ENCODE measurements at places on chromosomes 6 and 20.
A peak's percentile ranks its signal among the peaks of the same experiment; 100 is the strongest.

DNA sequence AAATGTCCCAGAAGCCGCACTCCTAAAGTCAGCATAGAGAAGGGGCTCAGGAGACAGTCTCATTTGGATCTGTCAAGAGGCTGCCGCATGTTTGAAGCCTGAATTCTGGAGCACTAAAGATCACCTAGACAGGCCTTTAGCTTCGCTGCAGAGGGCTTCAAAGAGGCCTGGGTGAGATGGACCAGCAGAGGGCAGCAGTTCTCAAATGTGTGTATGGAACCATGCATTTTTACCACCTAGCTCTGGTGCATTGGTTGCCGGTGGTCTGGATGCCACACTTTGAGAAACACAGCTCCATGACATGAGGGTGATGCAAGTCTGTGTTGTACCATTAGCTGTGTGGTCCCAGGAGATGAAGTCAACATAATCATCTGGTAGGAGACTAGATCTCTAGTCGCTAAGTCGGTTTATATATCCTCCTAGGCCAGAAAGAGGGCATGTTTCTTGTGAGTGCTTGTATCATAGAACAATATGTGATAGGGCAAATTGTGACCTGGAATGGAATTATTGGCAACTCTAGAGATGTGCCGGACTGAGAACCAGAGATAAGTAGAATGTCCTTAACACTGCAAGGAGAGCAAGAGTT lies 64.8 kb downstream of the KIAA0319 start:
- DNase-seq: peak; percentile 50

- DNase-seq: no peak
Measured at GRCh38 chr20:62879275-62880146, 17.9 kb upstream of the TCFL5 start.

DNA sequence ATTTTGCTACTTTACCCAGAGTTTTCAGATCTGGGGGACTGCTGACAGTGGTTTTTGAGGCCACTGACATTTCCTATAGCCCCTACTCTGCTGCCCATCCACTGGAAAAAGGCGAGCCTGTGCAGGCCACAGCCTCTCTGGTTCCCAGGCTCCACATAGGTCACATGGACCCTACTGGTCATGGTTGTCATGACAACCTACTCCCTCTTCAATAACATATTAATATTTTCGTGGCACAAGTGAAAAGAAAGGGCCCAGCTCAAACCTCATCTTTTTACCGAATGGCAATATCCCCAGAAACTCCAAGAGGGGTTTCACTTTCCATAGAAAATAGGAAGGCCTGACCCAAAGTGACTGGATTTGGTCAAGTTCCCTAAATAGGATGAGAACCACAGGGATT lies 11.0 kb upstream of the FOXO3 start:
- DNase-seq: no peak

DNA sequence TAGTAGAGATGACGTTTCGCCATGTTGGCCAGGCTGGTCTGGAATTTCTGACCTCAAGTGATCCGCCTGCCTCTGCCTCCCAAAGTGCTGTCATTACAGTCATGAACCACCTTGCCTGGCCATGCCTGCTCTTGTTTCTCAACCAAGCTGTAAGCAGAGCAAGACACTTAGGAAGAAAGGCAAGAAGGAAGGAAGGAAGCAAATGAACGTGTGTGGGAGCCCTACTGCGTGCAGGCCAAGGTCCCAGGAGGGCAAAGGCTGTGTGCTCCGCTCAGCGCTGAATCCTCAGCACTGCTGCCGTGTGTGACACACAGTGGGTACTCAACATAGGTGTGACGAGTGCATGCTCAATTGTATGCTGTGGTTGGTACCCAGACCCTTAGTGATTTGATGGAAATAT lies 47.4 kb downstream of the SULF2 start:
- DNase-seq: no peak

- peak; percentile 5 for DNase-seq
Measured at GRCh38 chr6:16049168-16049567, 79.7 kb upstream of the MYLIP start.

DNA sequence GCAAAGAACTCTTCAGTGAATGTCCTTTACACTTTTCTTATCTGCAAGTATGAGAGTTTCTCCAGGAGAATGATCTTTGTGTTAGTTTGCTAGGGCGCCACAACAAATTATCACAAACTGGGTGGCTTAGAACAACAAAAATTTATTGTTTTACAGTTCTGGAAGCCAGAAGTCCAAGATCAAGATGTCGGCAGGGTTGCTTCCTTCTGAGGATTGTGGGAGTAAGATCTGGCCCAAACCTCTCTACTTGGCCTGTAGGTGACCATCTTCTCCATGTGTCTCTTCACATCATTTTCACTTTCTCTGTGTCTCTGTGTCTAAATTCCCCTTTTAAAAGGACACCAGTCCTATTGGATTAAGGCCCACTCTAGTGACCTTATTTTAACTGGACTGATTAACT lies 103.0 kb downstream of the ADTRP start:
- DNase-seq: peak; percentile 4

- DNase-seq: no peak
Measured at GRCh38 chr6:52537001-52537753, 39.7 kb downstream of the TRAM2 start.

- no peak for DNase-seq
Measured at GRCh38 chr20:57803508-57804005, 93.7 kb upstream of the PMEPA1 start.

DNA sequence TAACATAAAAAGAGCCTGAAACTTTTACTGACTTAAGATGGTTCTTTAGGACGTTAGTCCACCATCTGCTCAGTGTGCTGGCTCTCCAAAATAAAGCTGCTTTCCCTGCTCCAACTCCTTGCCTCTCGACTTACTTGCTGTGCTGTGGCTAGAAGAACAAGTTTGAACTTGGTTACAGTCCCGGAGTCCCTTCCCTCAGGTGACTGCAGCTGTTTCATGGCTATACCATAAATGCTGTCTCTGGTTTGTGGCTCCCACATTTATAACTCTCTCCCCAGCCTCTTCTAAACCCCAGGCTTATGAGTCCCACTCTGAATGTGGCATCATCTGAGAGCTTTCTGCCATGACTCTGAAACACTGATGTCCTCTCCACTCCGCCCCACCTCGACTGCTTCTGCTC lies 306.4 kb upstream of the PRND start:
- no peak for DNase-seq

DNA sequence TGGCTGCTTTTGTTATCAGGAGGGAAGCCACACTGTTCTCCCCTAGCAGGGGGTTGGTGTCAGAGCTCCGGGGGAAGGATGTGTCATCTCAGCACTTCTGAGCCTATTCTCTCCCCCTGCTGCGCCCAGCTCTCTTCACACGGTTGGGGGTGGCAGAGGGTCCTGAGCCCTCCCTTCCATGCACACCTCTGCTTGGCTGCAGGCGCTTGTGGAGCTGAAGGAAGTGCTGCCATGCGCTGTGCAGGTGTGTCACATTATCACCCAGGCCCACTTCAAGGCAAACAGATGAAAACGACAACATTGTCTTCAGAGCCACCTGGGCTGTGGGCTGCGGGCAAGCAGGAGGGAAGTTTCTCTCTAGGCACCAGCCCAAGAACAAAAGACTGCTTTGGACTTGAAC lies 263.4 kb downstream of the BMP7 start:
- no peak for DNase-seq

DNA sequence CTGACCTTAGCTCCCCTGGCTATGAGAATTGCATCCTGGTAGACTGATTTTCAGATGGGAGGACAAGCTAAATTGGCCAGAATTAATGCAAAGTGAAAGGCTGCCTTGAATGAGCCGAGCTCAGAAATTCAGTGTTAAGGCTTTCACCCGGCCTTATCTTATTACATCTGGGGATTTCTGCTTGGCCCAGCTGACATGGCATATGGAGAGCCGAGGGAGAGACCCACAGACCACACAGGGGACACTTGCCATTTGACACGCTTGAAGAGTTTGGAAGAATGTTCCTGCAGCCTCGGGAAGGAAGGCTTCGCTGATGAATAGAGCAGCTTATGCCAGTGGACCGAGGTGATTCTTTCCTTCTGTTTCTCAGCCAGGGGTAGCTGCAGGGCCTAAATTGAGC lies 9.0 kb downstream of the MOCS3 start:
- DNase-seq: no peak

GRCh38 chr20:24353135-24353690 lies 116.2 kb upstream of the SYNDIG1 start:
- no peak for DNase-seq

GRCh38 chr6:132209351-132209750 lies 191.9 kb downstream of the MOXD1 start:
- peak; percentile 77 for DNase-seq

DNA sequence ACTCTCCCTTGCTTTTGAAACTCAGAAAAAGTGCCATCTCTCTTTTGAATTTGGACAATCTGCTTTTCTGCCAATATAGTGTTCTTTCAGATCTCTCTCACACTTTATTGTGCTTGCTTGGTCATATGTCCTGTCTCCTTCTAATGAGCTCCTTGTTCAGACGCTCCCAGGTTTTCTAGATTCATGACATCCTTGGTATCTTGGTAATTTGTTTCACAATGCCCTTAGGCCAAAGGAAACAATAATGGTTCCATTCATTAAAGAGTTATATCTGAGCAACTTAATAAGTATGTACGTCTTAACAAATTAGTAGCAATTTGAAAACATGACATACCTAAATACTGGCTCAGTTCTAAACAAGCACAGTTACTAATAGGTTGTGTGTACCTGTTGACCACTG lies 293.4 kb upstream of the SPTLC3 start:
- DNase-seq: no peak

DNA sequence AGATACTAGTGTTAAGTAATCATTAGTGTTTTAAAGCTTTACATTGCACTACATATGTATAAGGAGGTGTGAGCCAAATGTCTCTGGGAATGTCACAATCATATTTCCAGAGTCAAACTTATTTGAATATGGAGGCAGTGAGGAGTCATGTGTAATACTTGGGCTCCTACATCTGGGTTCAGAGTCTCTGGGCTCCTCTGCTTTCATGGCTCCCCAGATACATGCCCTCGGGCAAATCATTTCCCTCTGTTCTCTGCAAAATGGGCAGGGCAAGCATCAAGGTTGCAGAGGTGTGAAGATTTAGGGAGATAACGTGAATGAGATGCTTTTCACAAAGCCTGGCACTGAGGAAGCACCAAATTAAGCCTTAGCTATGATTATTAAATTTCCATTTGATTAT lies 138.3 kb upstream of the SGK1 start:
- DNase-seq: no peak

DNA sequence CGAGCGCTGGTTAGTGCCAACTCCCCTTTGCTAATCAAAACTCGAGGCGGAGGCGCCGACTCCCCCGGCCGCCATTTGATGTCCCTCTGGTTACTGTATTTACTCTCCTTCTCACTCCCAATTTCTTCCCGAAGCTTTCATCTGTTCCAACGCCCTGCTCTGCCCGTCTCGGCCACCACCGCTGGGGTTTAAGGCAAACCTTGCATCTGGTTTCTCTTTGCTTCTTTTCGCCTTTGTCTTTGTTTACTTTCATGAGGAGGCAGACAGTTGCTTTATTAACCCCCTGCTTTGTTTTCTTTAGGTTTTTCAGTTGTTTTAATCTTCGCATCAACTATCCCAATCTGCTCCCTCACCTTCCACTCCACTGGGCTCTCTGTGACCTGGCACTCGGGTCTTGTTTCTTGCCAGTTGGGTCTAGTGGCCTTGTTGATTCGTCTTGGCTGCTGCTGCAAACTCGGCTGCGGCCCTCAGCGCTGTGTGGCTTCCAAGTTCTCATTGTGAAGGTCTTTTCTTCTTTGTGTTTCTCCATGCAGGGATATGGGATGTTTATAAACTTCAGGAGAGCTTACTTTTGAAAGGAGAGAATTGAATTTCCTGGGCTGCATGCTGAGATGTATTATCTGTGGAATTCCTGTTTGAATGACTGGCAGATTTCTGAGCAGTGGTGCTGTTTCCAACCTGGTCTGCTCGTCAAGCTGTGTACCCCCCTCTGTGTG lies 155.1 kb downstream of the CDC5L start:
- DNase-seq: no peak

DNA sequence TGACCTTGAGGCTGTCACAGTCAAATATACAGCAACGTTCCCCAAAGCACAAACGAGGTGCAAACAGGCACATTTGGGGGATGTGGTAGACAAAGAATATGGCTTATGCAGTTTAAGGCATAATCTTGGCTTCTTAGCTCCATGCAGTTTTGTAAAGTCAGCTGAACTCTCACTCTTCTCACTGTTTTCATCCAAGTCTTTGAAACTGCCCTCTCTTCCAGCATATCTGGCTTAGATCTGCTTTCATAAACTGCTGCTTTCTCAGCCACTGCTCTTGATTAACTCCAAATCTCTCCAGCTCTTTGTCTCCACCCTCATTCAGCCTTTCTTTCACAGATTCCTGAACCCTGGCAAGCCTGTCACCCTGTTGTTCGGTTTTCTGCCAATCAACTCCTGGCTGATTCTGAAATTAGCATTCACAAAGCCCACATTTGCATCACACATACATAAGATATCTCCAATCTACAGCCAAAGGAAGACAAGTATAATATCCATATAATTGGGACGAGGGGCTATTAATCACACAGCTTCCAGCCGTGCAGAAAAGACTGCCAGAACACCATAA lies 301.1 kb upstream of the RNF217 start:
- no peak for DNase-seq

DNA sequence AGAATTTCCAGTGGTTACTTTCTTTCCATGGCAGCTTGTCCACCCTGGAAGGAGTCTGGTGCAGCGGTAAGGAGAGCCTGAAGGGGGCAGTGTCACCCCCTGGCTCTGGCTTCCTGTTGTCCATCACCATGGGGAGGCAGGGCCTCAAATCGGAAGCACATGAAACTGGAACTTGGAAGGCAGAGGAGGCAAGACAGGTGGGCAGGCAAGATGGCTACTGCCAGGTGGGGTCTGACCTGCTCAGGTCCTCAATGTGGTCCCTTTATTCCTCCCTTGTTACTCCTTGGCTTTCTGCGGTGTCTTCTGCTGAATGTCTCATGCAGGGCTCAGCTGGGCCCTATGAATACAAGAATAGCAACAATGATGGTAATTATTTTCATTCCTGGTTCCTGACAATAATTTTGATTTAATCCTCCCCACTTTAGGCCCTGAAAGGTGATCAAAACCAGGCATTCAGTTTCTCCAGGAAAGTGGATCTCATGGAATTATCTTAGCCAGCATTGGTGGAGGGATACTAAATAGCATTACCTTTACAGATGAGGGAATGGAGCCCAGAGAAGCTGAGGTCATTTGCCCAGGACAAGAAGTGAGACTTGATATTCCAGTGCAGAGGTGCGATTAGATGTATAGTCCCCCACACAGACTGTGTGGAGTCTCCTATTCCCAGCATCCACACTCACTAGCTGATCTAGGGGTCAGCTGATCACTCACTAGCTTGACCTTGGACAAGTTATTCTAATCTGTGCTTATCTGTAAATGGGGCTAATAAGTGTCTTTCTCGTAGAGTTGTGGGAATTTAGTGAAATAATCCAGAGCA lies 17.6 kb upstream of the SNAI1 start:
- DNase-seq: peak; percentile 59

GRCh38 chr6:42547407-42548329 lies 16.2 kb upstream of the UBR2 start:
- DNase-seq: peak; percentile 57
